ENCODE measurements at places on chromosomes 11 and 22.

DNA sequence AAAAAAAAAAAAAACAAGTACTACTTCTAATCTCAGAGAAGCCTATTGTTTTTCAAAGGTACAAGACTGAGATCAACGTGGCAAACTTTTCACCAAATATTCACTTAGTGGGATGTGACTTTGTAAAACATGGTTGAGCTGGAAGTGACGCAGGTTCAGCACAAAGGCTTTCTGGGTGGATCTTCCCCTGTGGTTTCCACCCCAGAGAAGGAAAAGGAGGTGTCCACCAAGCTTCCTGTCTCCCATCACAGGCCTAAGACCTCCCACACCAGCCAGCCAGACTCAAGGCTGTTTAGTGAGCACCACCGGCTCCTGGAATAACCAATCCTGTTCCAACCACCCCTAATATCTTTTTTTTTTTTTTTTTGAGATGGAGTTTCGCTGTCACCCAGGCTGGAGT is 5.7 kb downstream of the TMEM184B start:
- no peak for DNase-seq

DNA sequence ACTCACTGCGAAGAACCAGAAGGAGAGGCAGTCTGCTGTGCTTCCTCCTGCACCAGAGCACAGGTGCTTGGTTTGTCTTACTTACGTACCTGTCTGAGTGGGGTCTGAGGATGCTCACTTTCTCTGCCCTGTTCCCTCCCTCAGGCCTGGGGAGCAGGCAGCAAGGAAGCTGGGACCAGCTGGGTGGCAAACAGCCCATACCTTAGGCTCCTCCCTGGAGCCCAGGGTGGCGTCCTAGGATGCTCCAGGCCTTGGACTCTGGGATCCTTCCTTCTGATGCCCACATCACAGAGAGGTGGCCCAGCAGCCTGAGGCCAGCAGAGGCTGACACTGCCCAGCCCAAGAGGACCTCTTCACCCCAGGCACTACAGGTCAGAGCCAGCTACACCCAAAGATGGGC is 593.2 kb downstream of the BRD1 start:
- no peak for DNase-seq

GRCh38 chr11:129195682-129196081 is 3.6 kb upstream of the ARHGAP32 start:
- DNase-seq = no peak

DNA sequence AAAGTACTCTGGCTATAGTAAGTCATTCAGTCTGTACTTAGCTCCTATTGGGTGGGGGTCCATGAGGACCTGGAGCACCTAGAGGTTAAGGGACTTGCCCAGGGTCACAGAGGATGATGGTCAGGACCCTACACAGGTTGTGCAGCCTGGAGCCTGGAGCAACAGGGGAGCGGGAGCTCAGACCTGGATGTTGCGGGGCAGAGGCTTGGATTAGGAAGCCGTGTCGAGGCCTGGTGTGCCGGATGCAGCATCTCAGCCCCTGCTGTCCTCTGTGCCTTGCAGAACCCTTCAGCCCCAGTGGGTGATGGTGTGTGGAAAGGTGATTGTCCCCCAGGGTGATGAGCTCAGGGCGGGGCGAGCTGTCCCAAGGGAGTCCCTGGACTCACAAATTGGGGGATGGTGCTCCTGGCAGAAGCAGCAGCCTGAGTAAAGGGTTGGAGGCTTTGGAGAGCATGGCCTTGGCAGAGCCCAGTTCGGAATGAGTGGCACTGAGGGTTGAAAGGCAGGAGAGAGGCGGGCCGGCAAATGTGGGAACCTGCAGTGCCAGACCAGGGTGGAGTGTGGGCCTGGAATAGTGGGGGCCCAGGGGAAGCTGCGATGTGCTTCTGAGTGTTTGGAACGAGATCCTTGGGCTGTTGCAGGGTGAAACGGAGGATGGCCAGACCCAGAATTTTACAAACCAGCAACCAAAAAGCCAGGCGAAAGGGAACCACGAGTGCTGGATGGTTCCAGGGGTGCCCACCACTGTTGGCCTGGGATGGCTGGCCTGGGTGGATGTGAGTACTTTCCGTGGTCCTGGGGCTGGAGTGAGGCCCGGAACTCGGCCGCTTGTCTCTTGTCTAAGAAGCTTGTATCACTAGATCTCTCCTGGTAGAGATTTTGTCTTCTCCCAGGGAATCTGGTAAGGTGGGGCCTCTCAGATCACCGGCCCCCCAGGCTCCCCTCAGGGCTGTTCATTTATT is 2.9 kb downstream of the TPCN2 start:
- no peak for DNase-seq

DNA sequence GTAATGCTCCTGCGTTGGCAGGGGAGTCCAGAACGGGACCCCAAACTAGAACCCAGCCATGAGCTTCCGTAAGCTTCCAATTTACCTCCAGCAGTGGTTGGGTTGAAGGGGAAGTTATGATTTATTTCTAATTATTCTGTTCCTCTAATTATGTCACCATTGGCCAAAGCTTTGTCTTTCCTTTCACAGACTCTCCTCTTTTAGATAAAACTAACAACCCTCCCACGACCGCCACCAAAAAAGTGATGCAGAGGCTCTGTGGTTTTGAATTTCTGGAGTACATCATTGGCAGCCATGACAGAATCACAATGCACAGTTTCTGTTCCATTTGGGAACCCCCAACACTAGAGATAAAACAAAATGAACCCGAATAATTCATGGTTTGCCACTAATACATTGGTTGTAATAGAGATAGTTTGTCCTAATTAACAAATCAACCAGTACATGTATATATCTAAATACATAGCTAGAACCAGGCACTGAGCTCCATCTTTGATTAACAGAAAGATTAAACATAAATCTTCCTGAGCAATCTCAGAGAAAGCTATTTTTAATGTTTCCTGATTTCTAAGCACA is 64.3 kb downstream of the ETS1 start:
- DNase-seq = peak; percentile 46

GRCh38 chr22:44639891-44640617 is 62.0 kb upstream of the PRR5 start:
- DNase-seq = no peak

GRCh38 chr11:71385091-71385490 is 63.1 kb downstream of the DHCR7 start:
- DNase-seq = no peak
